ENCODE measurements at places on chromosomes 3 and 15.

- no peak for DNase-seq
Measured at GRCh38 chr3:4862973-4863372, 116.3 kb upstream of the BHLHE40 start.

GRCh38 chr3:106617276-106617675 lies 748.5 kb upstream of the CBLB start:
- DNase-seq: no peak

DNA sequence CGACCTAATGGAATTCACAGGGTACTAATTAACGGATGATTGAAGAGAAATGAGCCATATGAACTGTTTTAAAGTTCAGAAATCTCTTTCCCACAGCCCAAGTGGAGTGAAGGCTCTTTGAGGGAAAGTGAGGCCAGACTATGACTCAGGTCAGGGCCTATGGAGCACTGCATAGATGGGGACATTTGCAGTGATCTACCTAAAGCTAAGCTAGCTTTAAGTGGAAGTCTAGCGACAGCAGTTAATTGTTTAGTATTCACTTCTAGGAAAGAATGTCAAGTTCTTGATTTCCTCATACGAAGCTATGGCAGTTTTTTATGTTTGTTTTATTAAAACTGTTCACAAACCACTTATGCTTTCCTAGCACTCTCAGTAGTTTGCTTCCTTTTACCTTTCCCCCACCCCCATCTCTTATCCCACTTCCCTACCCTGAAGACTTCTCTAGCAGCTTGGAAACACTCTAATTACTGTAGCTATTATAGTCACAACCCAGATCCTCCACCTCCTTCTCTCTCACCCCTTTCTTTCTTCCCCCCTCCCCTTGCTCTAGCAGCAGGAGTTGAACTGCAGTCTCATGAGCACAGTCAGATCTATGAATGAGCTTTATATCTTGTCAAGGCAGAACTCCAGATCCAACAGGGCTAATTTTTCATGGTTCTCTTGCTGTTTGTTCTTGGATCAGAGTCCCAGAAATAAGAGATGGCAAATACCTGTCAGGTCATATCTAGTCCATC lies 6.2 kb downstream of the ZNF609 start:
- peak; percentile 50 for DNase-seq

DNA sequence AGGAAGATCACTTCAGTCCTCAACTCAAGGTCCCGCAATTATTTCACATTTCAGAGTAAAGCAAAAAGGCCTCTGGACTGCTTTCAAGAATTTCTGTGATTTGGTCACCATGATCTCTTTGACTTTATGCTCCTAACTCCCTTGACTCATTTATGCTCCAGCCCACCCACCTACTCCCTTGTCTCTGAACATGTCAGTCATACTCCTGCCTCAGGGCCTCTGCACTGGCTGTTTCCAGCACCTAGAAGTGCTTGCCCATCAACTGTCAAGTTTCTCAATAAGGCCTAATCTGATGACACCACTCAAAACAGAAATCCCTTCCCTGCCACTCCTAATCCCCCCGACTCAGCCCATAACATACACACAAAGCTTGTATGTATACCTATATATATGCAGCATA lies 36.1 kb upstream of the CSPG5 start:
- DNase-seq: no peak

DNA sequence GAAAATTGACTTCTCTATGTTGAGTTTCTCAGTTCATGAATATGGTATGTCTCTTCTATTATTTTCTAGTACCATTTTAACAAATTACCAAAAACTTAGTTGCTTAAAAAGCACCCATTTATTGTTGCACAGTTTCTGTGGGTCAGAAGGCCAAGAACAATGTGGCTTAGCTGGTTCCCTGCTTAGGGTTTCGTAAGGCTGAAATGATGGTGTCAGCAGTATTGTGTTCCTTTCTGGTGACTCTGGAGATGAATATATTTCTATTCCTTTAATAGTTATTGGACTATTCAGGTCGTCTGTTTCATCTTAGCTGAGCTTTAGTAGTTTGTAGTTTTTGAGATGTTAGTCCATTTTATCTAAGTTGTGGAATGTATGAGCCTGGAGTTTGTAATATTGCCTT lies 44.9 kb downstream of the IL1RAP start:
- DNase-seq: no peak

DNA sequence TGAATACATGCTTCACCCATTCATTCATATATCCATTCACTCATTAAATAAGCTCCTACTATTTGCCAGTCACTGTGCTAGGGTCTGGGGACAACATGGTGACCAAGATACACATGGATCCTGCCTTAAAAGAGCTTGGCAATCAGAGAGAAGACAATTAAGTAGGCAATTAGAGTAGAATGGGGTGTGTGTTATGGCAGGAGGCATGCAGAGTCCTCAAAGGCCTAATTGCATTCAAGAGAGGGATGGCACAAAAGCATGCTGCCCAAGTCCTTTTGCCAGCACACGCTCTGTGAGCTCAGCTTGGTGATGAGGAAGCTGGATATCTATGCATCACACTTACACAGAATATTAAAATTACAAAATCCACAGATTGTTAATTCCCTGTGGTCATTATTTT lies 2.8 kb upstream of the PRICKLE2 start:
- DNase-seq: no peak

GRCh38 chr3:194246709-194247349 lies 104.3 kb downstream of the CPN2 start:
- no peak for DNase-seq

DNA sequence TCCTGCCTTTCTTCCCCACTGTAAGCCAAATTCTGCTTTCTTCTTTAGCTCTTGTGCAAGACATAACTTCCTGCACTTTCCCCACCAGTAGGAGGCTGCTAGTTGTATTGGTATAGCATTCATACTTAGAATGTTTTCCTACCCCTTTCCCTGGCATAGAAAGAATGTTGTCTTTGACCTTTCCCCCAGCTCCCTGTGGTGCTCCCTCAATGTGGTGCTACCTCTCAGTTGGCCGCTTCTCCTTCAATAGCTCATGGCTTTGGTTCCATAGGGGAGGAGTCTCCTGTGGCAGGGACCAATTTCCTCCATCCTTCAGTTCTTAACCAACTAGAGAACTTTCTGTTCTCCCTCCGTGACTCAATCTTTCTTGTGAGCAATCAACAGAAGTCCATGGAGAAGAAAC lies 67.5 kb upstream of the AKAP13 start:
- no peak for DNase-seq

GRCh38 chr15:90884719-90885431 lies 571 bp downstream of the FES start:
- no peak for DNase-seq

- DNase-seq: peak; percentile 53
Measured at GRCh38 chr3:120567370-120568201, 28.6 kb upstream of the NDUFB4 start.

- no peak for DNase-seq
Measured at GRCh38 chr3:23921052-23921511, 4.2 kb downstream of the RPL15 start.

All from NCI-H1105 treated with DMSO at 0.1 percent for 48 hours (cell line).